DND-41 (cell line): ENCODE measurements at places on chromosomes 3 and 15.

DNA sequence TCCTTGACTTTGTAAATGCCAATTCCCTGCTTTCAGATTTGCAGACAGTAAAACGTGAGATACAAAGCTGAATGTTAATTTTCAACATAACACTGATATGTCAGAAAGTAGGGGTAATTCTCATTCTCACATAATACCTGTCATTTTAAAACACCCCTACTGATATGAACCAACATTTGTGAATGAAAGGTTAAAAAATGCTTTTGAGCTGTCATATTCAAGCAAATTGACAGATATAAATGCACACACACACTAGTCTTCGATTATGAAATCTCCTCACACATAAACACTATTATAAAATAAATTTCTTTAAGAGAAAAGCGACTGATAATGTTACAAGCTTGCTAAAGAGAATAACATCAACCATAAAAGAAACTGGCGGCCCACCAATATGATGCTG, 128.8 kb downstream of the PEAK1 start:
- DNase-seq: no peak

- DNase-seq: no peak
These were observed 29.4 kb downstream of the TP53BP1 start for GRCh38 chr15:43463507-43463906.

- DNase-seq: no peak
These were observed 29.4 kb upstream of the SLITRK3 start for GRCh38 chr3:165225604-165226003.

DNA sequence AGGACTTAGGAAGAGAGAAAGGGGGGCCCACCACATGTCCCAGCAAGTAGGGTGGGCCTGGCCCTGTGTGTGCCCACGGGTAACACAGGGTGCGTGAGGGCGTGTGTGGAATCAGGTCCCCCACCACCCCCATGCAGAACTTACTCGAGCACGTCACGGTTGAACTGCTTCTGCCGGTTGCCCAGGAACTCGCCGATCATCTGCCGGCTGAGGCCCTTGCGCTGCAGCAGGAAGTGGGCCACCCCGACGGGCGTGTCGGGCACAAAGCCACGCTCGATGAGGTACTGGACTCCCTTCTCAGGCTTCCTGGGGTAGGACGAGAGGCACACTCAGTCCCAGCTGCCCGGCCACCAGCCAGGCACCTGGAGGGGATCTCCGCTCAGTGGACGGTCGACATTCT, 83.1 kb upstream of the RPL32 start:
- no peak for DNase-seq

DNA sequence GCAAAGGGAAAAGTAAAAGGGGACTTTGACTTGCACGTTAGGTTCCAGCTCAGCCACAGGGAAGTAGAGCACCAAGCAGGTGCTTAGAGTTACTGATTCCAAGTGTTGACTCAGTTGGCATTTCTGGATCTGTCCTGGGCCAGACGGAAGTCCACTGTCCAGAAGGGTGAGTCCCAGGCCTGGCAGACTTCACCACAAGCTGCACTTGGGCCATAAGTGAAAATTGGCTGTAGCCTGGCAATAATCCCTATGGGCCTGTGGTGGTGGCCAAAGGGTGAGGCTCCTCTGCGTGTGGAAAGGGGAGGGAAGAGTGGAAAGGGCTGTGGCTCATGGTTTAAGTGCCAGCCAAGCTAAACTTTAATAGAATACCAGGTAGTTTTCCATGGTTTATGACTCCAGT, 121.5 kb downstream of the DTWD1 start:
- DNase-seq: no peak

GRCh38 chr3:73605412-73605811, 19.3 kb downstream of the PDZRN3 start:
- no peak for DNase-seq

GRCh38 chr3:184776916-184777315, 35.0 kb upstream of the VPS8 start:
- DNase-seq: no peak

DNA sequence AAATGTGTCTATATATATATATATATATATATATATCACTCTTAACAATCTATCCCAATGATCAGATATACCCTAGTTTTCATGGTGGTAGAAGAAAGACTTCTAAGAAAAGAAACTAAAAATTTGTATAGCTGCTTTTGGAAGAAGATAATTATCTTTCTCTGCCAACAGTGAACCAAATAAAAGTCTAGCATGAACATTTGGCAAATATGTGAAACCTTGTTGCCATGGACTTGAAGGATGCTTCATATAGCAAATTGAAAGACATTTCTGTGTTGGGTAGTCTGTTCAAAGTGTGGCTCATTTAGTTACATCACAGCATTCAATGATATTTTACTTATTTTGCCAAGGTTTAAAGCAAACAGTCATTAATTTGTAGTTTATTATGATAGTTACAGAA, 219.9 kb upstream of the NECTIN3 start:
- no peak for DNase-seq

DNA sequence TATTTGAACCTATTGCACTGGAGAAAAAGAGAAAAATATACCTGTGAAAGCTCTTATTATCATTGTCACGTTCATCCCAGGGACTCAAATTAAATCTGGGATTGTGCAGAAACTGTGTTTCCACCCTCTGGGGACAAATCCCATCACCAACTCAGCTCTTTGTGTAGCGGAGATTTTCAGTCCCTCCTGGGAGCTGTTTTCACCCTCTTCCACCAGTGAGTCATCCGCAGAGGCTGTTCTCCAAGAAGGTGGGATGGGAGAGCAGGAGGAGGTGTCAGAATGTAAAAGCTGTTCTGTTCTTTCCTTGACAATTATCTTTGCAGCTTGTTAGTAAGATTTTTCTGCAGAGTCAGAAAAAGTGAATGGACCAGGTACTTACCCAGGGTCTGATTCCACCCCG, 28.0 kb downstream of the SV2B start:
- DNase-seq: no peak

DNA sequence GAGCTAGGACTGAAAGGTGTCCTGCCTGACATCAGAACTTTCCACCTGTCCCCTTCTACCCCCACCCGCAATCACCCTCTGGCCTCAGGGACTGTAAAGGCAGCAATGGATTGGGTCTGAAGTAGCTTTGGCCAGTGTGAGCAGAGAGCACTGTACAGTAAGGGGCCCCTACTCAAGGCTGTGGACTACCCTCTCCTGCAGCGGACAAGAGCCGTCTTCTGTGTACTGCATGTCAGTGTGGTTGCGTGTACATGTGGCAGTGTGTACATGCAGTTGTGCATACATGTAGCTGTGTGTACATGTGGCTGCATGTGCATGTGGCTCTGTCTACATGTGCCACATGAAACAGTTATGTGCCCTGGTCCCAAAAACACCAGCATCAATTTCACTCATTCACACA, 205.9 kb upstream of the LINGO1 start:
- no peak for DNase-seq

DNA sequence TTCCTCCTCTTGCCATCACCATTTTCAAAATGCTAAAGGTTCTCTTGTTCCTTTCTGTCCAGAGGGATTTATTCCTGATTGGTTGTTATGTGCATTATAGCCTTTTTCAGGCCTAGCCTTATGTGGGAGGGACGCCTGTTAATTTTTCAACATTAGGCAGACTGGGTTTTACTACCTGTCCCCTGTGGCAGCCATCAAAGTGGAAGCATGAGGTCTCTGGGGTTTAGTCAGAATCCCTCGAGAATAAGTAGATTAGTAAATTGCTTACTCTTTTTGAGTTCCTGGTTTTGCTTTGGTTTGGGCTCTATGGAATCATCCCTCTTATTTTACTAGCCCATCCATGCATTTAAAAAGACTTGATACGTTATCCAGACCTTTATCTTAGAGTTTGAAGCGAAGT, 32.4 kb downstream of the PAK2 start:
- no peak for DNase-seq

- DNase-seq: no peak
These were observed 61.3 kb downstream of the ATP2B2 start for GRCh38 chr3:10444110-10444429.

DNA sequence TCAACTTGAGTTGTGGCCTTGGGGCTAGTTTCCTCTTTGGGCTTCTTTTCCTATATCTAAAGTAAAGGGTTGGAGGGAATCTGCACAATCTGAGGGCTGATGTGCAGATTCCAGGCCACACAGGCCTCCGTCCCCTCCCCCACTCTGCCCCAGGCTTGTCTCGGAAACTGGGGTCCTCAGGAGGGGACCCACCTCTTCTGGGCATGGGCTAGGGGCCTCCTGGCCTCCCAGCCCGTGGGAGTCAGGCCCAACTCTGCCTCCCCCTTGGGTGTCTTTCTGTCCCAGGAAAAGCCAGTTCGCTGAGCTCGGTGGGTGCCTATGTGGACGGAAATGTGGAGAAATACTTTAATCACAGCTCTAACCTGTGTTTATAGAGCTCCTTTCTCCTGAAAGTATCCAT, 4.8 kb downstream of the SMAD6 start:
- DNase-seq: no peak

DNA sequence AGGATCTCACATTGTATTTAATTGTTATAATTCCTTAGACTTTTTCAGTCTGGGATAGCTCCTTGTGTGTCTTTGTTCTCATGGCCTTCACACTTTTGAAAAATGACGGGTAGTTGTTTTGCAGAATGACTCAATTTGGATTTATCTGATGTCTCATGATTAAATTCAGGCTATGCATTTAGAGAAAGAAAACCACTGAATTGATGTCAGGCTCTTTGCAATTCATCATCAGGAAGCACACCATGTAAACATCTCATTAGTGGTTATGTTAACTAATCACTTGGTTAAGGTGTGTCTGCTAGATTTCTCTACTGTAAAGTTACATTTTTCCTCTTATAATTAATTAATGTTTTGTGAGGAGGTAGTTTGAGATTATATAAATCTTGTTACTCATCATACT, 8.0 kb upstream of the SLC22A13 start:
- no peak for DNase-seq

- DNase-seq: no peak
These were observed 1.1 kb downstream of the ANKRD63 start for GRCh38 chr15:40281801-40282146.

DNA sequence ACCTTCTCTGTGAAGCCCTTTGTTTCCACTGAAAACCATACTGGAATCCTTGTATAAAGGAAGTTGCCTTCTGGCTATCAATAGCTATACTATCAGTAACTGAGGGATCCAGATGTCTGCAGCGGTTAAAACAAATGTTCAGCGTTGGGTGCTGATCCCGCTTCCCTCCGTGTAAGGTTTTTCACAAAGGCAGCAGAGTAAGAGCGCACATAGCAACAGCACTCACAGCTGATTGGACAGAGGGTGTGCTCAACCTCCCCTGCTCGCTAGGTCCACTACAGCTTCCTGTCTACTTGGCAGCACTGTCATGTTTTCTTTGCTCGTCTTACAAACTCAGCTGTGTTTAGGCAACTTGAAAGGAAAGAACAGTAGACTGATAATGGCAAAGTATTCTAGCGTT, 27.3 kb downstream of the ATOSA start:
- peak; percentile 79 for DNase-seq

- no peak for DNase-seq
These were observed 739 bp upstream of the AMOTL2 start for GRCh38 chr3:134374791-134375581.

- no peak for DNase-seq
These were observed 182.2 kb downstream of the NTRK3 start for GRCh38 chr15:88074386-88074785.

DNA sequence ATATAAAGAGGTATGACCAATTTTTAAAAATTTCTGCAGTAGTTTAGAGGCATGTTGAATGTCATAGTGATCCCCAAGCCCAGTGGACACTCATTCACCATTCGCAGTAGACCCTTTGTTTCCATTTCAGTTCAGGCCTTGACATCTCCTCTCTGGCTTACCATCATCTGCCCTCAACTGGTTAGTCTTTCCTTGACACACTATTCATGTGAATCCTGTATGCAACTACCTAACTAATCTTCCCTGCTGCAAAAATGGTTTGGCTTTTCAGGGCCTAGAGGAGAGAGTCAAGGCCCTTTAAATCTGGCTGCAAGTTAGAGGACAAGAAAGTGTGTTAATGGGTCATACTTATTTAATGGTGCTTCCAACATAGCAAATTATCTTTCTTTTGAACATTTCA, 10.9 kb downstream of the APH1B start:
- no peak for DNase-seq

DNA sequence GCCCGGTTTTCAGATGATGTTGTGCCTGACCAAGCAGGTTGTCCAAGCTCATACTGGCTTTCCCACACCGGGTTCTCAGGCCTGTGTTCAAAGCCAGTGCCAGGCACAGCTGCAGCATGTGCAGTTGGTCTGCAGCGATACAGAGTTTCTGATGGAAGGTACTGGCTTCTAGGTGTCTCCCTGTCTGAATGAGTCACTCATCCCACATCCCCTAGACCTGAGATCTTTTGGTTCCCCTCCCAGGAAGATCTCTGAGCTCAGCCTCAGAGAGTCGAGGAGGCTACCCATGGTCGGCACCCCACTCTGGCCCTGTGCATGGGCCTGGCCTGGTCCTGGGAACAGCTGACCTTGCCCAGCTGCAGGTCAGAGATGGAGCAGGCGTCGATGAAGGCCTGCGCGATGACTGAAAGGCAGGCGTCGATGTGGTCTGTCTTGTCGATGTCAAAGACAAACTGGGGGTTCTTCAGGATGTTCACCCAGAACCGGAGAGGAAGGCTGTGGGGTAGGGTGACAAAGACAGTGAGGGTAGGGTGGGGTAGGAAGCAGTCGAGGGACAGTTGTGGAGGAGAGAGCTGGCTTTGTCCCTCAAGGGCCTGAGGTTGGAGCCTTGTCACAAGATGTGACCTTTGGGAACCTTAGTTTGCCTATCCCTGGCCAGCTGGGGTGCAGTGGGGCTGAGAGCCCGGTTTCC, 15.3 kb downstream of the H1-8 start:
- DNase-seq: no peak

- DNase-seq: no peak
These were observed 4.1 kb downstream of the MBNL1 start for GRCh38 chr3:152272771-152273242.

GRCh38 chr15:68489421-68489820, 57.5 kb upstream of the ITGA11 start:
- no peak for DNase-seq

DNA sequence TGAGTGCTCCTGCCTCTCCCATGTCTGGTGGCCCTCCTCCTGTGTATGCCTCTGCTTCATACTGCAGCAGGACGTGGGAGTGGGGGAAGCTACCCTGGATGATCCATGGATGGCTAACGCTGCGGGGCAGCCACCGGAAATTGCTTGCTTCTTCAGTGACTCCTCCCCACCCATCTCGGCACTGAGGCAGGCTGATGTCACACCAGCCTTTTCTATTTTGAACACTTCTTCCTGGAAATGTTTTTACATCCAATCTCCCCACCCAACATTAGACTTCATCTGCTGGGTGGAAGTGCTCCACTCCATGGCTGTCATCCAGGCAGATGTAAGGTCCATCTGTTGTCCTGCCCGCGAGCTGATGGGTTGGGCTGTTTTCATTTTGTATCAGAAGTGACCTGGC, 58.9 kb upstream of the MUC13 start:
- DNase-seq: no peak

DNA sequence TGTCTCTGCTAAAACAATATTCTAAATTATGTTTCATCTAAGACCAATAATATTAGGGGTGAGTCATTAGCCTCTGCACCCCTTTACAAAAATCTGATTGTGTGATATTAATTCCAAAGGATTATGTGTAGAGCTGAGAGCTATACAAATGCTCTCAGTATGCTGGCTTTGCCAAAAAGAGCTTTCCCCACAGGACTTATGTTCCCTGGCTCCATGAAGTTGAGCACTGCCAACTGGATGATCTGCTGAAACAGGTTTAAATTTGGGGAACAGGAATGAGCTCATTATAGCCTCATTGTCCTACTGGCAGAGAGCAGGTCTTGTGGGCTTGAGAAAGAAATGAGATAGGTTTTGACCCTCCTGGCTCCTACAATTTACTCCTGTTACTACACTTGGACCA, 347.8 kb upstream of the LMCD1 start:
- DNase-seq: no peak
